NCI-H1436 treated with DMSO at 0.1 percent for 48 hours (cell line): ENCODE measurements at places on chromosomes 3 and 15.

GRCh38 chr3:68256635-68257223, 602.3 kb upstream of the SUCLG2 start:
- DNase-seq, result no peak

DNA sequence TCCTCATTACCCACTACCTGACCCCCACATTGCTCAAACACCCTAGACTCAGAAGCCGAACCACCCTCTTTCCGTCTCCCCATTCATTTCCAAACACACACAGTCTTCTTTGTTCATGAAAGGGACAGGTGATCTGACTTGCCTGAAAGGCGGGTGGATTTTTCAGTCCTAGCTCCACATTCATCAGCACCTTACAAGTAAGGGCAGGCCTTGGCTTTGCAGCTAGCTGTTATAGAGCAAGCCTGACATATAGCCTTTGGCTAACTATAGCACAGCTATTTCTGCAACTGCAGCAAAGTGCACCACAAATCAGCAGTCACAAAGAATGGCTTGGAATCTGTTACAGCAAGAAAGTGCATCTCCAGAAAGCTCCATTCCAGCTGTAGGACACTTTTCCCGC, 139.8 kb downstream of the XXYLT1 start:
- no peak for DNase-seq

DNA sequence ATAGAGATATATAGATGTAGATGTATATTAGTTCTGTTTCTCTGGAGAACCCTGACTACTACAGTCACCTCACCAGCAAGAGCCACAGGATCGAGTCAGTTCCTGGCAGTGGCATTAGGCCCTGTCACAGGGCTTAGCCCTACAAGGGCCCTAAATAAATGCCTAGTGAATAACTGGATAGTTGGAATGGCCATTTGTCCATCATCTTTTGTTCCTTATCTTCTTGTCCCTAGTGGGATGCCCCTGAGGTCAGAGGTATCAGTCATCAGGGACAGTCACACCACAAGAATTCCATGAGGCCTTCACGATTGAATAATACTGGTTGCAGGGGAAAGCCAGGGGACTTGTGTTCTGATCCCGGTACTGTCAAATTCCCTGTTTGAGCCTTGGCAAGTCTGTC, 204.9 kb upstream of the PPP2R3A start:
- DNase-seq, result no peak

- no peak for DNase-seq
Measured at GRCh38 chr15:68674975-68675374, 96.2 kb downstream of the CORO2B start.

- no peak for DNase-seq
Measured at GRCh38 chr15:66169023-66169422, 84.5 kb downstream of the MEGF11 start.

GRCh38 chr3:27387625-27388024, 18.4 kb upstream of the NEK10 start:
- DNase-seq, result no peak

DNA sequence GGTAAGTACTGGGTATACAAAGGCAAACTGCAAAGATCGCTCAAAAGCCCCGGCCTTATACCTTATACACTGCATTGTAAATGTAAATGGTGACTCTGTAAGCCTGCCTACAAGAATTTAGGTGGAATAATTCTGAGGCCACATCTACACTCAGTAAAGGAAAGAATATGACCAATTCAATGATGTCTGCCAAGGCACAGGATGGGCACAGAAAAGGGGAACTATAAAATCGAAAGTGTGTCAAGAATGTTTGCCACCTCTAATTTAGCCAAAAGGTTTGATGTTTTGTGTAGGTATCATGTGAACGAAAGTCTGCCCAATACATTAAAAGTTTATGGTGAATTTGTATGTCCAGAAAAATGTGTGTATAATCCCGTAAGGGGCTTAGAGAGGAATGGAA, 96.1 kb downstream of the FOXP1 start:
- DNase-seq, result no peak

DNA sequence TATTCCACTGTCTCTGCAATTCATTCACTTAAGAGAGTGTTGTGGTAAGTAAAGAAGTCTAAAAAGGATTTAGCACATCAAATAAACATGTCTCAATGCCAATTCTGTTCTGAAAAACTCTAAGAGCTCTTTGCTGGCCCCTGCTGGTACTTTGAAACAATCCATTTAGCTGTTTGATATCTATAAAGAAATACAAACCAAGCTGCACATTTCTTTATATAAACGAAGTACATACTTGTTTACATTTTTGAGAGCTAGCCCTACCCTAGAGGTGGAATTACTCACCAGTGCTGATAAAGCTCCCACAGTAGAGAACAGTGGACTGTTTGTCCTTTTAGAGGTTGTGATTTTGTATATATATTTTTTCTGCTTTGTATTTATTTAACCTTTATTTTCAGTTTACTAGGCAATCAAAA, 75.5 kb downstream of the NEDD4 start:
- no peak for DNase-seq

DNA sequence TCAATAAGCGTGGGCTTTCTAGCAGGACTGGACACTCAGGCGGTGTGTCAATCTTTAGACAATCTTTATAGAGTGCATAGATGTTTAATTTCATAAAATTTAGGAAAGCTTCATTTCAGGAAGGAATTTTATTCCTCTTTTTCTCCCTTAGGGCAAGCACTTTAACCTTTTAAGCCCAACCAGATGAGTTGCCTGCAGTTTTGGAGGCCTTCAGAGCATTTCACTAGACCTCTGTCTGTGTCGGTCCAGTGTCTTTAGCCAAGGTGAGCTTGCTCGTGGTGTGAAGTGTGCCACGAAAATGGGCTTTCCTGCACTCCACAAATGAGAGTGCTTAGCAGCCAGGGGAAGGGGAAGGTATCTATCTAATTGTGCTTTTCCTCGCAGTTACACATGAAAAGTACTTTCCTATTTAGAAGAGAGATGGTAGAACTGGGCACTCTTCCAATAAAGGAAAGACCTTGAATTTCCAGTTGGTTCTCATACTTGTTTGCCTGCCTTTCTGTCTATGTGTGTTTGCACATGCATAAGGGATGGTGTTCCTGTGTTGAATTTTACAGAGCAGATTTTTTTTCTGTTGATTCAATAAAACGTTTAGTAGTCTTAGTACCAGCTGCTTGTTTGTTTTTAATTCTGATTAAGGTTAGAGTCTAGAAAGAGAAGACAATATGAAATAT, 53.6 kb downstream of the FEZF2 start:
- no peak for DNase-seq

DNA sequence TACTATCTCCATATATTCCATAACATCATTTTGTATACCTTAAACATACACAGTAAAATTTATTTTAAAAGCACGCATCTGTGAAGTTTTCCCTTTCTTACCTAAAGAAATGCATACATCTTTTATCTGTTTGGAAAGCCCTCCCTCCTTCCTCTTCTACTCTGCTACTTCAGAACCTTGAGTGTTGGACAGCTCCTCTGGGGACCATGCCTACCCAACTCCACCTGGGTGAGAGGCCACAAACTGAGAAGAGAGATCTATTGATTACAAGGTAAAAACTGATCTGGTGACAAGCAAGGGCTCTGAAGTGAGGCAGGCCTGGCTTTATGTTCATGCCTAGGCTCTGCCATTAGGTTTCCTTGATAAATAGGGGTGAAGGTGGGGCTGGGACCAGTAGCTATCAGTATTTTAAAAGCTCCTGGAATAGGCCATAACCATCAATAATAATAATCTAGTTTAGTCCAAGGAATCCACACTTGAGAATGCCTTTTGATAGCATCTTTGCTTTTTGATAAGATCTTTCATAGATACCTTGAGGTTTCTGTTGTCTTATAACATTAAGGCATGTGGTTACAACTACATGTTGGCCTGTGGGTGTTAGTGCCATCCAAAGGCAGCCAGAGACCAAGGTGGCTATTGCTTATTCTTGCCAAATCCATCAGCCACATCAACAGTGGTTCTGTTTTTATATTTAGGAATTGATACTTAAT, 148.8 kb downstream of the KCNMB2 start:
- no peak for DNase-seq

- DNase-seq, result no peak
Measured at GRCh38 chr3:118607915-118608820, 426.5 kb downstream of the IGSF11 start.

- no peak for DNase-seq
Measured at GRCh38 chr15:22780267-22780666, 6.2 kb upstream of the NIPA1 start.

DNA sequence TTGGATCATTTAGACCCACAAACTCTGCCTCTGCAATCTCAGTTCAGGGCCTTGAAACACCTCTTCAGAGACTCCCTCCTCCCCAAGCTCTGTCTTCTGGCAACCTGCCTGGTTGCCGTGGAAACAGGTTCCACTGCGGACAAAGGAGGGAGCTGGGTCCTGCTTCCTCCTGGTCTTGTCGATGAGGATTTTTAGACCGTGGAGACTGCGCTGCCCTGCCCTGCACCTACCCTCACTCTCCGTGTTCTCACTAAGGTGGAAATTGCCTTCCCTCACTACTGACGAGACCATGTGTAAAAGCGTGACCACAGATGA, at the start of gene RTP1:
TSS of gene RTP1 (plus strand) at position 152 of the 315 bp plus-strand sequence. CDS start at position 182, 30 bp downstream.
- peak; percentile 21 for DNase-seq

GRCh38 chr15:74978503-74978902, 16.9 kb upstream of the SCAMP5 start:
- DNase-seq, result no peak

GRCh38 chr3:170835336-170835735, 34.7 kb downstream of the RPL22L1 start:
- DNase-seq, result no peak

DNA sequence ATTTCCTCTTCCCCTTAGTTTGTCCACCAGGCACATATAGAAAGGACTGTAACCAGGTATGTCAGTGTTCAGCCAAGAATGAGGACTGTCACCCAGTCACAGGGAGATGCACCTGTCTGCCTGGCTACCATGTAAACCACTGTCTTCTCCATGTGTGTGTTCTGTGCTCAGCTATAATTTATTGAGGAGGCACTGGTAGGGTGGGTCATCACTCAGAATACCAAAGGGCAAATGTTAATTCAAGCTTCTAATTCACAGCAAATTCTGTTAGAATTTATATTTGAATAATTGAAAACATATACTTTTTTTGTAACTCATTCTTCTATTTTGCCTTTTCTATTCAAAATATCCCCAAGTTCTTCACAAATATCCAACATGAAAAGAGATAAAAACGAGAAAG, 780.4 kb downstream of the MECOM start:
- DNase-seq, result no peak

DNA sequence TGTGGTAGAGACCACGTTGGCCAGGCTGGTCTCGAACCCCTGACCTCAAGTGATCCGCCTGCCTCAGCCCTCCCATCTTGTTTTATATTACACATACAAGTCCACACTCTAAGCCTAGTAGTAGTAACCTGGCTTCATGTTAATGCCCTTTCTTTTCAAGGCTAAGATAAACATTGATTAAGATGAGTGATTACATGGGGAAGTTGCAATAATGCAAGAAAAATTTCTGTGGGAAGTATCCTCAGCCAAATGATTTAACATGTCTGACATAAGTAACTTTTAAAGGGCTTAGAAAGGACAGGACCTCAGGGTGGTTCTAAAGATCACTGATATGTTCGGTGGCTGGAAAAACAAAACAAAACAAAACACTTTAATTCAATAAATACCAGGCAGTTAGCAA, 72.1 kb downstream of the SFMBT1 start:
- DNase-seq, result no peak

DNA sequence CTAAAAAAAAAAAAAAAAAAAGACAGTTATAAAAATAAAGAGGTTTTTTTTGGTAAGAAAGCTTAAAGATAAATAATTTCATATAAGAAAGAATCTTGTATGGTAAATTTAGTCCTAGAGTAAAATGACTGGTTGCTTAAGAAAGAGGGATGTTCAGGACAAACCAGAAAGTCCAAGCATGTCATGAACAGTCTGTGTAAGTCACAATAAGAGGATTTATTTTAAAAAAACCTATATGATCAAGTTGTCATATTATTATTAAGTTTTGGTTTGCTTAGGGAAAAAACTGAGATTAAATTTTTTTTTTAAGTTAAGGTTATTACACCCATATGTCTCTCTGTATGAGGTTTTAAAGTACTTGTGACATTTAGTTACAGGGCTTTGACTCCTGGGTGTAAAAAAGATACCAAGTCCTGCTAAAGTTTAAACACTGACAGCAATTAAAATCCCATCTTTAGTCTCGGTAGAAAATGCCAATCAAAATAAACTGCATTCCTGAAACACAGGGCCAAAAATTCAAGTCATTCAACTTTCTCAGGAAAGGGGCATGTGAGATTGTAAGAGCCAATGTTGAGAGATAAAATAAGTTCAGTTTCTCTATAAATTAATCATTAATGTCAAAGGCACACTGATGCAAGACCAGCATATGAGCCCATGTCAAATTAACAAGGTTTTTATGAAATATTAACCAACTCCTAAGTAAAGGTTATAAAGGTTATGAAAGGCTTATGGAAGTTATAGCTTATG, 8.5 kb upstream of the BDH1 start:
- DNase-seq, result no peak

DNA sequence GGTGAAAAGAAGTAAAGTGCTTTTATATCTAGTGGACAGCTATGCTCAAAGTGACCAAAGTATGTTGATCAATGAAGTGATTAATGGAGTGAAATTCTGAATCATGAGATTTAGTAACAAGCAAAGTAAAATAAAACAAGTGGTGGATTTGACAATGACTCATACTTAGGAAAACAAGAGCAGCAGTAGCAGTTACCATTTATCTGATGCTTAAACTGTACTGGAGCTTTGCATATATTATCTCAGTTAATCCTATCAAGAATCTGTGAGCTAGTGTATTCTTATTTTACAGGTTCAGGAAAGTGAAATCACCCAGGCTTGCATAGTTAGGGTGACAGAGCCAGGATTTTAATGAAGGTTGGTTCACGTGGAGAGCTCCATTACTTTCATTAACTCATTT, 50.6 kb upstream of the SPATA16 start:
- no peak for DNase-seq

GRCh38 chr15:44738340-44738984, 2.1 kb downstream of the TRIM69 start:
- DNase-seq, result no peak

DNA sequence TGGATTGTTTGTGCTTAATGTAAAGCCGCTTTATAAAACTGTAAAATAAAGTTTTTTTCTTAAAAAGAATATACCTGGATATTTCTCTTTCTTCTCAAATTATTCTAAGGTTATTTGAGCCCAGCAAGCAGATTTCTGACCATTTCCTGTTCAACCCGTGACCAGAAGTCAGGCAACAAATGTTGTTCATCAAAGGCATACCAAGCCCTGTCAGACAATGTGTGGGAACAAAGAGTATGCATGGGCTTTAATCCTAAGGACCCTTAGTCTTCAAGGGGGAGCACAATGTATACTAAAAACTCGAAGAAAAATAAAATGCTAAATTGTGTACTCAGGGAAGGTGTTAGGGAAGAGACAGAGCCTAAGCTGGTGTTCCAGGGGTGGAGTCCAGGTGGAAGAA, 26.6 kb upstream of the PAQR5 start:
- no peak for DNase-seq

- DNase-seq, result no peak
Measured at GRCh38 chr15:55742498-55742926, 440 bp downstream of the PRTG start.
